T-helper 2 cell treated with Interferon-gamma antibody and Interleukin-4, amounts not matched to agents 5 μg/mL and 100 μg/mL, for 36 hours (primary cell): ENCODE measurements at places on chromosomes 1 and 21.
A peak's percentile ranks its signal among the peaks of the same experiment; 100 is the strongest.

- DNase-seq: no peak
Measured at GRCh38 chr1:152251391-152251790, 27.4 kb upstream of the HRNR start.

DNA sequence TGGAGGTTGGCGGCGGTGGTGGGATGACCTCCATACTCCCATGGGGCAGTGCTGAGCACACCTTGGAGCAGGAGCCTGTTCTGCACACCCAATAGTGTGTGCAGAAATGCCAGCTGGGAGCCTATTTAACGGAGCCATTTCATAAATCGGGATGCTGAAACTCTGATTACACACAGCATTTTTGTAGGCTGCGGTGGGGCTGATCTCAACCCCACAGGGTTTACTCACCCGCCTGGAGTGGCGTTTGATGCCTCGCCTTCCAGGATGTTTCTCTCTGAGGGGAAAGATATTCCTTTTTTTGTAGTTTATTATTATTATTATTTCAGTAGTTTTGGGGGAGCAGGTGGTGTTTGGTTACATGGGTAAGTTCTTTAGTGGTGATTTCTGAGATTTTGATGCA, 82.6 kb upstream of the WDR26 start:
- no peak for DNase-seq

- DNase-seq: no peak
Measured at GRCh38 chr1:95467036-95467435, 233.0 kb downstream of the RWDD3 start.

DNA sequence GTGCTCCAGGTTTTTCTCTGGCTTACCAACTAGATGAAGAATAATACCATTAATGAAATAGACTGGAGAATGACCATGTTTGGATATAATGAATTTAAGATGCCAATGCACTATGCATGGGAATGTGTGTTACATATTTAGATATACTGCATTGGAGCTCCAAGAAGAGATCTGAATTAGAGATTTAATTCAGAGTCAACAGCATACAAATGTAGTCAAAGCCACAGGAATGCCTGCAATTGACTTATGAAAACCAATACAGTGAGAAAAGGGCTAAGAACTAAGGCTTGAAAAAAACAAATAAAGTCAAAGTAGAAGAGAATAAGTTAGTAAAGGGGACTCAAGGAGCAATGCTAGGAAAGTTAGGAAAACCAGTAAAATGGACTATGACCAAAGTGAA, 59.1 kb downstream of the USP24 start:
- DNase-seq: no peak

DNA sequence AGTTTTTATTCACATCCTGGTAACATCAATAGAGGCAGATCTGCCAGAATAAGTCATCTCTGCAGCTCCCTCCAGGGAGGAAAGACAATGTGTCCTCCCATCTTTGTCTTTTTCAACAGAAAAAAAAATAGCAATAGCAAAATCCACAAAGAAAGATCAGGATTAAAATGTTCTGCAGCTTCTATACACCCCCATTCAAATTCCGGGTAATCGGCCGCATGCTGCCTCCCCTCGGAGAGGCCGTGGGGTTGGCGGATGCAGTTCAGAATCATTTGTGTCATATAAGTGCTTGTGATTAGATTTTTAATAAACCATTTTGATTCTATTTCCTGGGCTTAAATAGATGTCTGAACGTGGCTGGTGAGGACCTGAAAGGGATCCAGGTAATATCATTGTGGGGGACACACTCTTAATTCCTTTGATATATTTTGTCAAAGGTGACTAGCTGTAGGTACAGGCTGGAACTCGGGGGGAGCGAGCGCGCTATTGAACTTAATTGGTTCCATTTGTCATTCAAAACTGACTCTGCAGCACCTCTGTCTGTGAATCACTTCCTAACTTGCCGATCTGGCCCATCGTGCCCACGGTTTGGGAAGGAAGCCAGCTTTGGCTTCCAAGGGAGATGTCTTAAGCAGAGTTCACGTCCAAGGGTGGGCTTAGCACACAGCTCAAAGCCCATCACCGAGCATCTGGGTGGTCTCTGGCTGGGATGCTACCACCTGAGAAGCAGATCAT, 85.6 kb upstream of the ARHGEF16 start:
- no peak for DNase-seq

DNA sequence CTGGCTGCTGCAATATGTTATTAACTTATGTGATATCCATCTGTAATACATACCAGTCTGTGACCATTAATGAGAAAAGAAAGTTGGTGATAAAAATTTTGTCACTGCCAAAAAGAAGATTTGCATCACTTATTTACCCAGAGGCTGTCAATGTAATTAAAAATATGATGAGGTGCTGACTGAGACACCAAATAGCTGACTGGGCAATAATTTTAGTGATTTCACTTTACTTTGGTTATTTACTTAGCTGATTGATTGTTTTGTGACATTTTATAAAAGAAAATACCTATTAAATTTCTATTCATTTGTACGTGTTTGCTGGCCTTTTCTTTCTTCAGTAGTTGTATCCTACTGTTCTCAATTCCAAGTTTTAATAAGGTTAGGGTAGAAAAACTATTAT, 139.2 kb downstream of the HLX start:
- no peak for DNase-seq

- DNase-seq: peak; percentile 43
Measured at GRCh38 chr1:54052431-54052933, 522 bp downstream of the TMEM59 start.

DNA sequence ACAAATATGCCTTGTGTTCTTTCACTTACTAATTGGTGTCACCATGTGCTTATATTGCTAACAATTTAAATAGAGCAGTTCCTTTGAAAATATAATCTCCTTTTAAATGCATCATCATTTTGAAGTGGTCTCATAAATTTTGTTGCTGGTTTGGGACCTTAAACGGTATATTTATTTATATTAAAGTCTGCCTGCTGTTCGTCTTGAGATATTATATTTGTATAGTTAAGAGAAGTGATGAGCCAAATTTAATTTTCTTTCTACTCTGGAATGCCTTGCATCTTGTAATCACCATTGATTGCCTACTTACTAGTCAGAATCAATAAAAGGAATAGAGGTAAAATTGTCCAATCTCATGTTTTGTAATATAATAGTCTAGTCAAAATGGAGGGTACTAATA, 91.6 kb downstream of the NTNG1 start:
- DNase-seq: no peak

- DNase-seq: no peak
Measured at GRCh38 chr1:202112859-202113689, 9.6 kb upstream of the GPR37L1 start.
